Esophagus squamous epithelium (tissue), 5 donors: ENCODE measurements at places on chromosomes 12 and 14. TPM values are rescaled to one million over a fixed set of nuclear protein-coding genes. Genes with fewer than 3 reads are reported as not detected.

Gene LHX5
- not detected for total RNA-seq

Gene KRT86
- not detected for total RNA-seq

Gene ADAM21
- total RNA-seq, result not detected

Gene ZCRB1
- total RNA-seq, result 22.5 TPM

Gene KRR1
- total RNA-seq, result 24.7 TPM

DNA sequence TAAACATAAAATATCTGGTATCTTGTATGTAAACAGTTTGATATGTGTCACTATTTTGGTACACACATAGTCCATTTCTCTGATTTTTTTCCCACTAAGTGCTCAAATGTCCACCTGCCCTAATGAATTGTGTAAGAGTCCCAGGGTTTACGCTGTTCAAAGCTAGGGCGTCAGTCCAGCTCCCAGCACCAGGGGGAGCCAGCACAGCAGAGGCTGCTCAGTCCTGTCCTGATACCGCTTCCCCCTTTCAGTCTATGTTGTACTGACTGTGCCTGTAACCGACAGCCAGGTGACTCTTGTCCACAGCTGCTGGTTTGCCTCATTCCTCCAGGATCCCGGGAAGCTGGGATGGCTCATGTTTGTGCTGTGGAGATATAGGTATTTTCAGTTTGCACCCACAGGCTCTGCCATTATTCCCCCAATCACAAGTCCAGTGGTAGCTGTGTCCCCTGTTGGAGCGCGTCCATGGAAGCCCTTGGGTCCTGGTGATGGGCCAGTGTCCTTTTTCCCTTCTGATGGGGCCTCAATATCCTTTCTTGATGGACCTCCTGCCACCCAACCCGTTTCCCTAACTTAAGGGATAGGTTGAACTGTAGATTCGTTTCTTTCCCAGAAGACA is 242.0 kb downstream of the NEDD1 start:
- DNase-seq, result no peak

DNA sequence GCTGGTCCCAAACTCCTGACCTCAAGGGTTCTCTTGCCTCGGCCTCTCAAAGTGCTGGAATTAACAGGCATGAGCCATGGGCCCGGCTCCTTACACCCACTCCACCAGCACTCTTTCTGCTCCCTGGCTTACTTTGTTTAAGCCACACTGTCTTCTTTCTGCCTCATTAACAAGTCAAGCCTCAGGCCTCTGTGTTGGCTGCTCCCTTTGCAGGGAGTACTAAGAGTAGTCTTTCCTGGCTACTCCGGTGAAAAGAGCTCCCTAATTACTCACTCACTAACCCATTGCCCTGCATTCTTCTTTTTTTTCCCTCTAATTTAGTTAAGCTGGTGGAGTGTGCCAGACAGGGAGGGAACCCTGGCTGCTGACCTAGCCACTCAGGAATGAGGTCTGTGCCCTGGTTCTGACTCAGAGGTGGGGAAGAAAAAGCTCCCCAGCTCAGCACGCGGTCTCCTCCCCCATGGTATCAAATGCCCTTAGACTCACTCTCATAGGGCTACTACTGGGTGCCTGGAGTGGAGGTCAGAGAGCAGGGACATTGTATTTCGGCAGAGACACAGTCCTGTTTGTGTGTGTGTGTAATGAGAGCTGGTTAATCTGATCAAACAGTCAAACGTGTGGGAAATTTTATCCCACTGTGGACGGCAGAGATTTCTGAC is 19.8 kb downstream of the GALNT6 start:
- no peak for DNase-seq

- DNase-seq, result no peak
Observed at GRCh38 chr12:109473006-109473405, 4.1 kb downstream of the KCTD10 start.

- DNase-seq, result no peak
Observed at GRCh38 chr14:103434868-103435442, 49.7 kb downstream of the MARK3 start.

- no peak for DNase-seq
Observed at GRCh38 chr14:34851395-34851794, 23.8 kb downstream of the BAZ1A start.

DNA sequence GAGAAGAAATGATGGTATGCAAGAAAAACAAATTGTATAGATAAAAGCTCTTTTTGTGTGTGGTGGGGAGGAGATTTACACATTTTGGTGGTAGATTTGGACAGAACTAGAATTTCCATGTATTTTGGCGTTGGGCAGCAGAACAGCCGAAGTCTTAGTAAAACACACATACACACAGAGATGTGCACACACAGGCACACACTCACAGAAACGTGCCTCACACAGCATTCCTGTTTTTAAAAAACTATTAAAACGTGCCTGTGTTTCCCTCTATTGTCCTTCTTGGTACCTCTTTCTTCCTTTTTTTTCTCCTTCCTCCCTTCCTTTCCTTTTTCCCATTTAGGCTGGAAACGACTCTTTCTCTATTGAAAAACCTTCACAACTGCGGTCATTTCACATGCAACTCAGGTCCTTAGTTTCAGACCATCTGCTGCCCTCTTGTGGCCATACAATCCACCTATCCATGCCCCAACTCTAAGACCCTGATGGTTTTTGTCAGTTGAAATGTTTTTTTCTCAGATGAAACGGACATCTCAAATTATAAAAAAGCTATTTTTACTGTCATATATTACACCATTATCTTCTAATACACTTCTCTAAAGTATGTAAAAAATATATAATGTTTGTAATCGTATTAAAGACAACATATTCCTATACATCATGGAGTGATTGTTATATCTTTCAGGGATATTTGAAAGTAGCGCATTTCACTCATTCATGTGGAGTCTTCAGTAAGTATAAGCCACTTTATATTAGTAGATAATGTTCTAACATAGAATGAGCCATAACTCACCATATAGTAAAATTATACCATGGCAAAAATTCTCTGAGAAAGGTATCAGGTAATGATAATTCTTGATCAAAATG is 386.7 kb upstream of the NOVA1 start:
- no peak for DNase-seq

DNA sequence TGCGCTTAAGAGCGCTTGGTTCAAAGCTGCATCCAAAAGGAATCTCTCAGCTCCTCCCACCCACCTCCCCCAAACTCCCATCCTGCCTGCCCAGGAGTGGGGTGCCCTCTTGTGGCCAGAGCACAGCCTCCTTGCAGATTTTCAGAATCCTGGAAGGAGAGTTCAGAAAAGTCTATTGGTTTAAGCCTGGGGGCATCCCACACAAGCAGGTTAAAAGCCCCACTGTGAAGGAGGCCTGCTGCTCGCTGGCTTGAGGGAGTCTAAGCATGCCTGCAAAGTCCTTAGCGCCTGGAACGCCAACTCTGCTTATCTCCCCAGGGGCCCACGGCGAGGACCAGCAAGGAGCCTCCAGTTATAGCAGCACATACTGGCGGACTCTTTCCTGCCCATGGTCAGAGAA is 297.1 kb downstream of the KSR2 start:
- DNase-seq, result no peak

DNA sequence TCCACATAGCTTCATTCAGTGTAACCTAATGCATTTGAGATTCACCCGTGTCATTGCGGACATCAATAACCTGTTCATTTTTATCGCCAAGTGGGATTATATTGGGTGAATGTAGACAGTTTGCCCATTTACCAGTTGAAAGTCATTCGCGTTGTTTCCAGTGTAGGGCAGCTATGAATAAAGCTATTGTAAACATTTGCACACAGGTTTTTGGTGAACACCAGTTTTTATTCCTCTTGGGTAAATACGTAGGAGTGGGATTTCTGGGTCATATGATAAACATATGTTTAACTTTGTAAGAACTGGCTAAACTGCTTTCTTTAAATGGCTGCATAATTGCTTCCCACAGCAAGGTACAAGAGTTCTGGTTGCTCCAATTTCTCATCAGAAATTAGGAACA is 33.6 kb downstream of the C14orf132 start:
- no peak for DNase-seq
